Omental fat pad (tissue), 4 donors: ENCODE measurements at places on chromosomes 13 and 19. TPM values are rescaled to one million over a fixed set of nuclear protein-coding genes. Genes with fewer than 3 reads are reported as not detected.

- DNase-seq: no peak
Observed at GRCh38 chr19:5356428-5356827, 15.8 kb upstream of the PTPRS start.

GRCh38 chr13:26562512-26562890 lies 5.0 kb downstream of the WASF3 start:
- no peak for DNase-seq

GRCh38 chr19:18523841-18524240 lies 2.0 kb upstream of the ELL start:
- no peak for DNase-seq

DNA sequence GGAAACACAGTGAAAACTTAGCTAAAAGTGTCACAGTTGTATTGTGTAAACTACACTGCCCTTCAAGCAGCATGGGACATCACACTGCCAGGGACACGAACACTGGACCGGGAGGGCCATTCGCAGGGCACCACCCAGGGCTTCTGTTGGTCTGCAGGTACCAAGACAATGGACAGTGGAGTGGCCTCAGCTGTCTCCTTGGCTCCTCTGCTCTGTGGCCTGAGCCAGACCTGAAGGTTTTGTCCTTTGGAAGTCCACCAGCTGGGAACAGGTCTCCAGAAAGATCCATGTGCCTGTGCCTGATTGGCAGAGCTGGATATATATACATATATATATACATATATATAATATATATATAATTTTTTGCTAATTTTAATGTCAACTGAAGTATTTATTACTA lies 149.8 kb downstream of the ZNF536 start:
- no peak for DNase-seq

ZNF585A gene
- total RNA-seq: 3.8 TPM

ATCAY gene
- not detected for total RNA-seq
